Colonic mucosa (tissue), 4 donors: ENCODE measurements at places on chromosomes 3 and 15. TPM values are rescaled to one million over a fixed set of nuclear protein-coding genes. Genes with fewer than 3 reads are reported as not detected.

LRRC31 gene
- 66.0 TPM for total RNA-seq

DNA sequence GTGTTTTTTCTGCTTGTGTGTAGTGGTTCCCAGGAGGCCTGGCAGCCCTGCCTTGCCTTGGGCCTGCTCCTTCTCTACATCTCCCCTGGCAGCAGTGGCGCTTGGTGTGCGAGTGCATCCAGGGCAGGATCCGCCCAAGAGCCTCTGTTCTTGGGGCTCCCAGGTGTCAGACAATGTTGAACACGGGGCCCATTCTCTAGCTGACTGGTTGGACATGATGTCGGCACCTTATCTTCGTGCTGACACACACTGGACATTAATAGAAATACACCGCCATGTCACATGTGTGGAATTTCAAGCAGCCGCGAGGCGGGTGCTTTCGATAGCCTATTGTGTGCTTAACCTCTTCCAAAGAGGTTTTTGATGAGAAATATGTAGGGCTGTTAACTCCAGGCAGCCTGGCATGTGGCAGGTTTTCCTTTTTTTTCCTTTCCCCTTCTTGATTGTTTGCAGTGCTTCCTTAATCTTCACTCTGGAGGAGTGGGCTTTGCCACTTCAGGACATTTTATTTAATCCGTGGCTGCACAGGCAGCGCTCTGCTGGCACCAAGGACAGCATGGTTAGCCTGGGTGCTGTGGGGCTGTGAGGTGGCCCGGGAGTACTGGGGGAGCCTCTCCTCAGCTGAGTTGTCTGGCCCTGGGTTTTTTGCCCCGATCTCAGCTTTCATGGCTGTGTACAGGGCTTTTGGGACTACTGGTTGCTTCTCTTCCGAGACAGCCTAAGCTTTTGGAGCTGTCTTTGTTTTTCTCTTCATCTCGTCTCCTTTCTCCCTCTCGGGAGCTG, 42.5 kb downstream of the CHCHD6 start:
- DNase-seq: no peak
- no peaks in the 10 kb centered on the region for H3K36me3 ChIP-seq
- no peaks in the 10 kb centered on the region for H3K27me3 ChIP-seq

DNA sequence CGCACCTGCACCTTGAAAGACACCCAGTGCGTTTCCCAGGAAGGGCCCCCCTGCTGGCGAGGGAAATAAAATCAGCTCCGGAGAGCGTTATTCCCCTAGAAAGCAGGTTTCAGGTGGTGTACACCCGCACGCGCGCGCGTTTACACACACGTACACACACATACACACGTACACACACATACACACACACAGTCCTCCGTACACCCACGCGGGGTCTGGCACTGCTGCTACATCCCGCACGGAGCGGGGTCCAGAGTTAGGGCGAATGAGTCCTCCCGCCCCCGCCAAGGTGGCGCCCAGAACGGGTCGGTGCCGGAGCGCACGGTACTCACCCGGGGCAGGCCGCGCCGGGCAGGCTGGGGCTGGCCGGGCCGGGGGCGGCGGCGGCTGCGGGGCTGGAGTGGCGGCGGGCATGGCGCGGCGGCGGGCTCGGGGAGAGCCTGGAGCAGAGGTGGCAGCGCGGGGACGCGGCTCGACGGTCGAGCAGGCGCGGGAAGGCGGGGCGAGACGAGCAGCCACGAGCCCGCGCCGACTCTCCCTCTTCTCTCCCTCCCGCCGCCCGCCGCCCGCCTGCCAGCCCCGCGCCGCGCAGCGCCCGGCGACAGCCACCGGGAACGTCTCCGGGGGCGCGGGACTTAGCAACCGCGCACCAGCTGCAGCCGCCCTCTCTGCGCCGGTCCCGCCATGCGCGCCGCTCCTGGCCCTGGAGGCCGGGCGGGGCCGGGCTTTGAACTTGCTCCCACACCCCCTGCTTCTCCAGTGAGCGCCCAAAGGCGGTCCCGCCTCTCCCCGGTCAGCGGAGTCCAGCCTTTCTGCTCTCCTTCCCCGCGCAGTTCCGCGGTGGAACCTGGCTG, at the start of gene DCLK3:
Gene DCLK3 (minus strand): TSS at position 704 of the 854 bp plus-strand sequence. CDS start 290 bp downstream, at position 414.
- DNase-seq: no peak
- H3K4me1 ChIP-seq: no peaks in the 10 kb centered on the region
- peaks cover 10% of the 10 kb centered on the region for H3K27me3 ChIP-seq
- no peak within 1 kb of the TSS for H3K4me3 ChIP-seq
- no peak within 1 kb of the TSS for H3K27ac ChIP-seq

GOLGA8G gene
- total RNA-seq: not detected

GRCh38 chr15:41866263-41866703, 27.6 kb downstream of the SPTBN5 start:
- H3K4me1 ChIP-seq: no peaks in the 10 kb centered on the region
- DNase-seq: no peak
- H3K27ac ChIP-seq: no peak overlapping the region
- no peak overlapping the region for H3K4me3 ChIP-seq

DNA sequence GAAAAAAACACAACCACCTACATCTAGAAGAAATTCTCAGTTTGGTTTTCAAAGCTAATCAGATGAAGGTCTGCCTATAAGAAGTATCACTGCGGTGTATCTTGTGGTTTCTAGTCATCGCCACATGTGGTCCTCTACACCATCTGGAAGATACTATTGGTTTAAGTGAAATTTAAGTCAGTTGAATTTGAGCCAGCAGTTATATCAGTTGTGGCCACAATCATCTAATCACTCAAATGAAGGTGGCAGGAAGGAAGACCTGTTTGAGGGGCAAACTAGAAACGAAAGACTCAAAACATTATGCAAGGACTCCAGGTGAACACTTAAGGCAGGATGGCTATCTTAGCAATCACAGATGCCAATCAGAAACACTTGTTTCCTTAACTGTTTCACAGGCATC, 48.7 kb downstream of the ETV5 start:
- H3K36me3 ChIP-seq: no peaks in the 10 kb centered on the region
- no peak for DNase-seq
- no peaks in the 10 kb centered on the region for H3K4me1 ChIP-seq
- no peak overlapping the region for H3K27ac ChIP-seq
- no peaks in the 10 kb centered on the region for H3K27me3 ChIP-seq
- no peak overlapping the region for H3K4me3 ChIP-seq

HCLS1 gene
- total RNA-seq: 10.0 TPM

- no peaks in the 10 kb centered on the region for H3K36me3 ChIP-seq
- no peak overlapping the region for H3K4me3 ChIP-seq
- no peaks in the 10 kb centered on the region for H3K4me1 ChIP-seq
- no peak overlapping the region for H3K27ac ChIP-seq
- H3K27me3 ChIP-seq: no peaks in the 10 kb centered on the region
Observed at GRCh38 chr3:86047161-86047560, 943.8 kb downstream of the VGLL3 start.

TICRR gene
- 14.6 TPM for total RNA-seq

DNA sequence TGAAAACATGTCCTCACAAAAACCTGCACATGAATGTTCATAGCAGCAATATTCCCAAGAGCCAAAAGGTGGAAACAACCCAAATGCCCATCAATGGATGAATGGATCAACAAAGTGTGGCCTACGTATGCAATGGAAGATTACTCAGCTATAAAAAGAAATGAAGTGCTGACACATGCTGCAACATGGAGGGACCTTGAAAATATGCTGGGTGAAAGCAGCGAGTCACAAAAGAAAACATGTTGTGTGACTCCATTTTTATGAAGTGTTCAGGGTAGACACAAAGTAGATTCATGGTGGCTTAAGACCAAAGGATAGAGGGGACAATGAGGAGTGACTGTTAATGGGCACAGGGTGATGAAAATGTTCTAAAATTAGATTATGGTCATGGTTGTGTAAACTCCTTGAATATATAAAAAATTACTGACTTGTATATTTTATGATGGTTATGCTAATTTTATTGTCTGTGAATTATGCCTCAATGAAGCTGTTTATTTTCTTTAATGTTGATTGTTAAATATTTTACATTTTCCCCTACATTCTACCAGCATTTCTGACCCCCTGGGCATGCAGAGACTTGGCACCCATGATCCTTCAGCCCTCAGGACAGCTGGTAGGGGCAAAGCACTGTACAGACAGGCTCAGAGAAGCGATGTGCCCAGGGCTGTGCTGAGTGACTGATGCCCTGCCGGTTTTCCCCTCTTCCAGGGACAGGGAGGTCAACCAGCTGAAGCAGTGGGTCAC, 37.8 kb downstream of the CFAP100 start:
- H3K4me3 ChIP-seq: no peak overlapping the region
- no peak overlapping the region for H3K27ac ChIP-seq
- no peaks in the 10 kb centered on the region for H3K4me1 ChIP-seq
- no peak for DNase-seq
- no peaks in the 10 kb centered on the region for H3K27me3 ChIP-seq

- DNase-seq: no peak
- no peak overlapping the region for H3K4me3 ChIP-seq
- no peaks in the 10 kb centered on the region for H3K36me3 ChIP-seq
- no peak overlapping the region for H3K27ac ChIP-seq
- no peaks in the 10 kb centered on the region for H3K4me1 ChIP-seq
Observed at GRCh38 chr3:102297072-102297658, 137.7 kb upstream of the ZPLD1 start.

ACOX2 gene
- total RNA-seq: 14.6 TPM

GPD1L gene
- 70.3 TPM for total RNA-seq

GRCh38 chr3:62143843-62144450, 229.4 kb downstream of the FEZF2 start:
- no peak overlapping the region for H3K27ac ChIP-seq
- no peak overlapping the region for H3K4me3 ChIP-seq
- DNase-seq: no peak
- no peaks in the 10 kb centered on the region for H3K36me3 ChIP-seq
- no peaks in the 10 kb centered on the region for H3K27me3 ChIP-seq

PLA2G4F gene
- 30.2 TPM for total RNA-seq
